Hypothalamus (tissue), 51 donors: ENCODE measurements at places on chromosomes 6 and 20.

DNA sequence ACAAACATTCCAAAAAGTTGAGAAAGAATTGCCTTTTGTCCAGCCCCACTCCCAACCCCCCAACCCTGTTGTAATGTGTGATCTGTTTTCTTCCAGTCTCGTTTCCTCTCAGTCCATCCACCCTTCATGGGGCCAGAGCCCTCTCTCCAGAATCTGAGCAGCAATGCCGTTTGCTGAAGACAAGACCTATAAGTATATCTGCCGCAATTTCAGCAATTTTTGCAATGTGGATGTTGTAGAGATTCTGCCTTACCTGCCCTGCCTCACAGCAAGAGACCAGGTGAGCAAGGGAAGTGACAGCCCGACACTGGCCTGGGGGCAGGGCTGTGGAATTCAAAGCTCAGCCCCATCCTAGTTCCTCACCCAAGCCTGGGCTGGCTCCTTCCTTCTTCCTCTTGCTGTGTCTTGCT is 7.8 kb downstream of the MAVS start:
- DNase-seq = no peak

GRCh38 chr6:113529196-113529595 is 327.9 kb upstream of the MARCKS start:
- no peak for DNase-seq

DNA sequence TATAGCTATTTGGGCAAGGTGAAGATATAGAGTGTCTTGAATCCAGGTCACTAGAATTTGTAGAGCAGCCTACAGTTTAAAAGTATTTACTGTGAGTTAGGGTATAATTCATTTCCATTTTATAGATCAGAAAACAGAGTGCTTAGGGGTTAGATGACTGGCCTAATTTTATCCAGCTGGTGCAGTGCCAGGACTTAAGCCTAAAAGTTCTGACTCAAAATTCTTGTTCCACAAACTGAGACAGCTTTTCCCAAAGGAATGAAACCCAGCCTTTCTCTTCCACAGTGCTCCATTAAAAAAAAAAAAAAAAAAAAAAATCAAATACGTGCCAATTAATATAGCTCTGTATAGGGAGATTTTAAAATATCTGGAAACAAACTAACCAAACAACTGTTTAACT is 441.0 kb upstream of the MARCKS start:
- no peak for DNase-seq

GRCh38 chr6:40442591-40442990 is 144.6 kb downstream of the LRFN2 start:
- DNase-seq = no peak

DNA sequence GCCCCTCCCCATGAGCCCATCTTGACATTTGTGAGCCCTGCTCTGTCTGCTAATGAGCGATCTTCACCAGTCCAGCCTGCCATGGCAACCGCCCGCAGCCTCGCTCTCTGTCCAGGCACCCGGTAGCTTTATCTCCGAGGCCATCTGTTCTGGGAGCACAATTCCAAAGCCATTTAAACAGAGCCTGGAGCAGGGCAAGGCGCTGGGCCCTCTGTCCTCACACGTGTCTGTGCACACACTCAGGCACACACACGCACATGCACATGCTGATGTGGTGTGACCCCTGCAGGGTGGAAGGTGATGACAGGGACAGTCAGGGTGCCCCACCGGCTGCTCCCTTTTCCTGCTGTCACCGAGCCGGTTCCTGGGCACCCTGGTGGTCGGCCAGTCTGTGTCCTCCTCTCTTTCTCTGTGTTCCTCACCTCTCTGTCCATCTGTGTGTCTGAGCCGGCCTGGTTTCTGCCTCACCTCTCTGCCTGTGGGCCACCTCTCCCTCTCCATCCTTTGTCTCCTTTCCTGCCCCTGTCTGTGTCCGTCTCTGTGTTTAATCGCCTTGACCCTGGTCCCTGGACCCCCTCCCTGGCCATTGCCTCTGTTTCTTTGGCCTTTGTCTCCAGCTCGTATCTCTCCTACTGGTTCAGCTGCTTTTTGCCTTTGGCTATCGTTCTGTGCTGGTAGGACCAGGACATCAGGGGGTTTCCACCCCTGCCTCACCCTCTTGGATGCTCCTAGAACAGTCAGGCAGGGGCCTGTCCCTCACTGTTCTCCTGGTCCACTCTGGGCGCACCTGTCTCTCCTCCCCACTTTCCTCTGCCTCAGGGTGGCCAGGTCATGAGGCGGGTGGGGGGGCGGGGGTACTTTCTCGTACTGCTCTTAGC is 8.8 kb upstream of the MYT1 start:
- no peak for DNase-seq

DNA sequence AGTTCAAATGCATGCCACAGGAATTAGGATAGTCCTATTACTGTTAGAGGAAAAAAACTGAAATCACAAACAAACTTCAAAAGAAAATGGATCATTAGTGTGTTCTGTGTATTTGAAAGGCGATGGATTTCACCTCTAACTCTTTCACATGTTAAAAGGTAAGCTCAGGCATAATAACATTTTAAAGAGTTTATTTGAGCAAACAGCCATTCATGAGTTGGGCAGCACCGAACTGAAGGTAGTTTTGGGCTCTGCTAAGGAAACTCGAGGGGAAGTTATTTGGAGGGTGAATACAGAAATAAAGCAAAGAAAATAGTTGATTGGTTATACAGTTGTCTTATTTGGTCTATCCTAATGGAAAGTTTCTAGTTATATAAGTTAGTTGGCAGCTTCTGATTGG is 546.5 kb upstream of the POU3F2 start:
- DNase-seq = no peak

GRCh38 chr6:46990031-46990644 is 52.0 kb downstream of the ADGRF1 start:
- no peak for DNase-seq

GRCh38 chr6:158058171-158058651 is 76.5 kb downstream of the SYNJ2 start:
- DNase-seq = no peak

- no peak for DNase-seq
Observed at GRCh38 chr20:36107881-36108280, 46.7 kb upstream of the EPB41L1 start.

- DNase-seq = no peak
Observed at GRCh38 chr6:38755207-38755606, 40.1 kb downstream of the DNAH8 start.

GRCh38 chr6:73519926-73520687 is 725 bp downstream of the EEF1A1 start:
- peak; percentile 56 for DNase-seq

- no peak for DNase-seq
Observed at GRCh38 chr6:131379948-131380347, 193.1 kb upstream of the ARG1 start.

DNA sequence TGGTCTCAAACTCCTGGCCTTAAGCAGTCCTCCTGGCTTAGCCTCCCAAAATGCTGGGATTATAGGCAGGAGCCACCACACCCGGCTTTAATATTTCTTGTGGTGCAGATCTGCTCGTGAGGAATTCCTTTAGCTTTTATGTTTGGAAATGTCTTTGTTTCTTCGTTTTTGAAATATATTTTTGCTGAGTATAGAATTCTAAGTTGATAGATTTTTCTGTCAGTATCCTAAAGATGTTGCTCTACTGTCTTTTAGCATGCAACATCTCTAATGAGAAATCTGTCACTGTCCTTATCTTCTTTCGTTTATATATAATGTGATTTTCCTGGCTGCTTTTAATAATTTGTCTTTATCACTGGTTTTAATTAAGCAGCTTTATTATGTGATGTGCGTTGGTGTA is 75.1 kb downstream of the ZFAND3 start:
- no peak for DNase-seq

DNA sequence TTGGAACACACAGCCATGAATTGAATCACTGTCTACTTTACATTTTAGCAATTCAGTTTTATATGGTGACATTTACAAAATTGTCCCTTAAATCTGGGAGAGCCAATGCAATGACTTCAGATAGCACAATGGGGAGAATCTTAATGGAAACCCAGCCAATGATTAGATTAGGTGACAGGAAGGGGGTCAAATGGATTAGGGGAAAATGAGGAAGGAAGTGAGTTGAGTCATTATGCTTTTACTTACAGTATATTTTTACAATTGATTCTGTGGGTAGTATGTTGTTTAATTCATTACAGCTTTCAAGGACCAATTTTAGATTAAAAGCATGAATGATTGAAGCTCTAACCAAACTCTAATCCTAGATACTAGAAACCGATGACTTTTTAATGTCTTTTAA is 229.8 kb downstream of the SOX4 start:
- no peak for DNase-seq

GRCh38 chr6:42292004-42292740 is 74.5 kb upstream of the MRPS10 start:
- DNase-seq = no peak

DNA sequence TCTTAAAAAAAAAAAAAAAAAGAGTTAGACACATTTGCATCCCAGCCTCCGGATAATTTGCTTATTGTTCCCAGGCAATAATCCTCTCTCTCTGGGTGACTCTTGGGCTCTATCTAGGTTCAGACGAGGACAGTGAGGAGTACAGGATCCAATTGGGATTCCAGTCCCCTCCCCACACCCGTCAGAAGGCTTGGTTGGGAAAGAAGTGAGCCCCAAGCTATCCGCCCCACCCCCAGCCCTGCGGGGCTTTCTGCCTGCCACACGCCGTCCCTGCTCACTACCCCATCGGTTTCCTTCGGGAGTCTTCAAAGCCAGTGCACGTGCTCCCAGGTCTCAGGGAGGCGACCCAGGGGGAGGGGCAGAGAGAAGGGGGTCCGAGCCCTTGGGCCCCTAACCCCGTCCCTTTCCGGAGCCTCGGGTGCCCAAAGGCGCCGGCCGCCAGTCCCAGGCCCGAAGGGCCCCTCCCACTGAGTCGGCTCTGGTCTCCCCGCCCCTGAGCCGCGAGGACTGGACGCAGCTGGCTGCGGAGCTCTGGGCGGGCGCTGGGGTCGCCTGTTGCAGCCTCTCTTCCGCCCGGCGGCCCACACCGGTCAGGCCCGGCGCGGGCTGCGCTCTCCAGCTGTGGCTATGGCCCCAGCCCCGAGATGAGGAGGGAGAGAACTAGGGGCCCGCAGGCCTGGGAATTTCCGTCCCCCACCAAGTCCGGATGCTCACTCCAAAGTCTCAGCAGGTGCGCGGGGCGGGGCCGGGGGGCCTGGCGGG is 2.5 kb downstream of the MYMX start:
- no peak for DNase-seq

- DNase-seq = no peak
Observed at GRCh38 chr20:47224300-47224791, 132.2 kb downstream of the ZMYND8 start.

GRCh38 chr20:5569021-5569420 is 181.2 kb upstream of the SHLD1 start:
- no peak for DNase-seq

- DNase-seq = no peak
Observed at GRCh38 chr20:37880726-37881591, 22.0 kb upstream of the VSTM2L start.

DNA sequence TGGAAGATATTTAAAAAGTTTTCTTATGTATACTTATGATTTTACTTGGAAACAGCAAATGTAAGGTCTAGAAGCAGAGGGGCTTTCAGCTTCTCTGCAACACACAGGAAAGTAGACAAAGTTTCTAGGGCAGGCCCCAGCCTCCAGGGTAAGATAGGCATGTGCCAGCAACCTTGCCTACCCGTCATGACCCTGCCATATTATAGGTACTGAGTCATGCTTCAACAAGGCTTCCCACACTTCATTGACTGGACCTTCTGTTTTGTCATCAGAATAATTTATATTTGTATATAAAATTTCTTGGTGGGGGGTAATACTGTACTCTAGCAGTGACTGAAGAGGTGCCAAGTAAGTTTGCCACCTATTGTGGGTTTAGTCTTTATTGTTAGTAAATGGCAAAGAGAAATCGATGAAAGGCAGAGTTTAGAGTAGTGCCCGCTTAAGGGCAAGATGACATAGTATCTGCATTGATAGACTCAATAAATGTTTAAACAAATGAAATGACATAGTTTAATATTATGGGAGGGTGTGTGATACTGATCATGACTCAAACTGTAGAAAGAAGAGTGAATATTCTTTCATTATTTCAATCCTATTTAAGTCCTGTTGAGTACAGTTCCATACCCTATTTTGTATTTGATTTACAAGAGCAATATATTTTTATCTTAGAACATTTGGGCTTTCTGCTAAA is 95.6 kb downstream of the JARID2 start:
- DNase-seq = no peak

- DNase-seq = no peak
Observed at GRCh38 chr20:44203161-44203560, 7.4 kb downstream of the OSER1 start.

DNA sequence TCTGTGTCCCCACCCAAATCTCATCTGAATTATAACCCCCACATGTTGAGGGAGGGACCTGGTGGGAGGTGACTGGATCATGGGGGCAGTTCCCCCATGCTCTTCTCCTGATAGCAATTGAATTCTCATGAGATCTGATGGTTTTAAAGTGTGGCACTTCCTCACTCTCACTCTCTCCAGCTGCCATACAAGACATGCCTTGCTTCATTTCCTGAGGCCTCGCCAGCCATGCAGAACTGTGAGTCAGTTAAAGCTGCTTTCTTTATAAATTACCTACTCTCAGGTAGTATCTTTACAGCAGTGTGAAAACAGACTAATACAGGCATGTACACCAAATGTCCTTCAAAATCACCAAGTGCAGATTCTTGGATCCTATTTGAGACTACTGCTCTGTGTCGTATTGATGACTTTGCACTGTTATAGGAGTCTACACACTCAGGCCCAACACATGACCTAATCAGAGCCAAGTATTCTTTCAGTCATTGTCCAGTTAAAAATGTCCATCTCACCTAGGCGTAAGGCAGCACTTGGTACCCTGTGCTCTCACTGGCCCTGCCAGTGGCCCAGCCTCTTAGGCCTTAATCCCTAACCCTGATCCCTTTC is 52.8 kb upstream of the UST start:
- DNase-seq = no peak

GRCh38 chr6:136550045-136550329 is 235 bp downstream of the MAP7 start:
- DNase-seq = no peak

- no peak for DNase-seq
Observed at GRCh38 chr6:128337619-128338018, 182.8 kb downstream of the PTPRK start.

GRCh38 chr6:71258078-71258866 is 30.3 kb upstream of the OGFRL1 start:
- DNase-seq = no peak

GRCh38 chr6:11785415-11785773 is 6.8 kb upstream of the ADTRP start:
- no peak for DNase-seq

GRCh38 chr6:152173957-152174356 is 366.5 kb downstream of the ESR1 start:
- no peak for DNase-seq

GRCh38 chr6:170023620-170024521 is 267.0 kb downstream of the DLL1 start:
- no peak for DNase-seq

- no peak for DNase-seq
Observed at GRCh38 chr6:149129371-149130077, 188.0 kb upstream of the TAB2 start.

- DNase-seq = no peak
Observed at GRCh38 chr6:2579804-2580570, 170.7 kb downstream of the MYLK4 start.

- DNase-seq = no peak
Observed at GRCh38 chr6:128107682-128108081, 206.8 kb upstream of the THEMIS start.

GRCh38 chr6:30640481-30640880 is 6.5 kb upstream of the C6orf136 start:
- no peak for DNase-seq

- DNase-seq = no peak
Observed at GRCh38 chr20:36128463-36129159, 25.9 kb upstream of the EPB41L1 start.
